ENCODE measurements at places on chromosomes 3 and 15. TPM values are rescaled to one million over a fixed set of nuclear protein-coding genes. Genes with fewer than 3 reads are reported as not detected.
A peak's percentile ranks its signal among the peaks of the same experiment; 100 is the strongest.

DNA sequence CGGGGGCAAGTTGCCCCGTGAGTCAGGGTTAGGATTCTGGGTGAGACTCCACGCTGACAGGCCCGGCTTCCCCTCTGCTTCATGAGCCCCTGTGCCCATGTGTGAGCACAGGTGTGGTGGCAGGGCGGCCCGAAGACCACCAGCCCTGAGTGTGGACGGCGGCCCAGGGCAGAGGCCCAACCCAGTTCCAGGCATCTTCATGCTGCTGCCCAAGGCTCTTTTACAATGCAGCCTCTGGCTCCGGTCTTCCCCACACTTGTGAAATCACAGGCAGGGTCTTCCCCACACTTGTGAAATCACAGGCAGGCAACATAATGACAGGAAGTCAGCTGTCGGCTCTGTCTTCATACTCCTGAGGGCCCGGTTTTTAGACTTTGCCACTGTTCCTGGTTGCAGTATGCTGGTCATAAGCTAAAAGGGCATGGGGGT, 78.8 kb downstream of the AAGAB start:
- DNase-seq, result peak; percentile 34

GRCh38 chr3:20059929-20060328, 19.7 kb downstream of the KAT2B start:
- DNase-seq, result no peak

- DNase-seq, result no peak
Observed at GRCh38 chr3:138464491-138464860, 30.1 kb downstream of the ESYT3 start.

XIRP1 gene
- not detected for total RNA-seq

GJD2 gene
- total RNA-seq, result not detected

TJP1 gene
- total RNA-seq, result 86.5 TPM

- peak; percentile 76 for DNase-seq
Observed at GRCh38 chr3:155252535-155252934, 40.9 kb downstream of the STRIT1 start.

EIF5A2 gene
- total RNA-seq, result 15.2 TPM

NR1I2 gene
- total RNA-seq, result not detected

All from bronchial epithelial cell (primary cell).